Activated CD8-positive, alpha-beta memory T cell treated with anti-CD3 and anti-CD28 coated beads for 1 hour (primary cell): ENCODE measurements at places on chromosomes 11 and 22.

- no peak for DNase-seq
These were observed 364.7 kb downstream of the METTL15 start for GRCh38 chr11:28472904-28473303.

DNA sequence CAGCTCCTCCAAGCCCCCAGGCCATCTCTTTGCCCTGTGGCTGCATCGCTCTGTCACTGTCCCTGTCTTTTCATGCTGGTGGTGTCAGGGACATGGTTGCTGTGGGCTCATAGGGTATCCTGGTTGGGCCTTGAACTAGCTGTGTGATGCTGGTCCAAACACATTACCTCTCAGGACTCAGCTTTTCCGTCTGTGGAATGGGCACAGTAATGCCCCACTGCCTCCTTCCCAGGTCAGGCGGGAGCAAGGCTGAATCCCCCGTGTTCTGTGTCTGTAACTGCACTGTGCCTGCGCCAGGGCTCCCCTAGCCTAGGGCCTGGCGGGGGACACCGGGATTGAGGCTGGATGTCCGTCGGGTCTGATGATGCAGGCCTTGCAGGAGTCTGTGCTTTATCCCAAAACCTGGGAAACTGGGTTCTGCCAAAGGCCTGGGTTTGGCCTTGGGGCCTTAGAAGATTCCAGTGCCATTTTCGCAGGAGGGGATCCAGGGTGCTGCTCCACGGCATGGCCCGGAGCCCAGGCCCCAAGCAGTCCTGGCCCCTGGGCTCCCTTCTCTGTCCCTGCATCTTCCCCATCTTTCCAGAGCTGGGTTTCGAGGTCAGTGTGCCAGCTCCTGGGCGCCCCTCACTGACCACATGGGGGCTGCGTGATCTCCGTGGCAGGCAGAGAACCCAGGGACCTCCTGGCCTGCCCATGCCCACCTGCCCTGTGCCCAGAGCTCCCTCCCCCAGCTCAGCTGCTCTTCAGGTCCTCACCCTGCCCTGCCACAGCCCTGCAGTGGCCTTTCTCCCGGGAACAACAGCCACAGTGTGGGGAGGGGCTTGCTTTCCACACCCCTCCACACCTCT lies 32.7 kb upstream of the CELSR1 start:
- DNase-seq = no peak

DNA sequence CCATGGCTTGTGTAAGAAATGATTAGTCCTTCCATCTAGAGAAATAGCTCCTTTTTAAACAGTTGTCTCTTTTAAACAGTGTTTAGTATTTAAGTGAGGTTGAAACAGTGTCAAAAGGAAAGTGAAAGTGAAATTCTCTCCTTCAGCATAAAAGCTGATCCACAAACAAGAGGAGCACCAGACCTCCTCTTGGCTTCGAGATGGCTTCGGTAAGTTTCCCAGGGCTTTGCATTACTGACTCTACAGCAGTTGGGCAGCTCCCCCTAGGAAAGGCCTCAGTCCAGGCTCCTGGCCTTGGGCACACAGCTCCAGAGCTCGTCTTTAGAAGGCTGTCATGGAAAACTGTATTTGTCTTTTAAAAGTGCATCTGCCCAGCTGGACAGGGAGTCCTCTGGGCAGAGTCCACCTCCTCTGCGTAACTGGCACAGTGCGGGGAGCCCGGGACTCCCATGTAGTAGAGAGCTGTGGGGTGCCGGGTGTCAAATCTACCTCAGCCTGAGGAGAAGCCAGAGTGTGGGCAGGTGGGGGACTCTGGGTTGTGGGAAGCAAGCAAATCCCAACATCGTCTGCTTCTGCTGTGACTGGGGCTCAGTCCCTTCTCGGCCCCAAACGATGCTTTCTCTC lies at the start of gene PLAAT4:
PLAAT4 (plus strand) TSS at position 140 of the 624 bp plus-strand sequence; CDS start at position 201, 61 bp downstream.
- DNase-seq = no peak

DNA sequence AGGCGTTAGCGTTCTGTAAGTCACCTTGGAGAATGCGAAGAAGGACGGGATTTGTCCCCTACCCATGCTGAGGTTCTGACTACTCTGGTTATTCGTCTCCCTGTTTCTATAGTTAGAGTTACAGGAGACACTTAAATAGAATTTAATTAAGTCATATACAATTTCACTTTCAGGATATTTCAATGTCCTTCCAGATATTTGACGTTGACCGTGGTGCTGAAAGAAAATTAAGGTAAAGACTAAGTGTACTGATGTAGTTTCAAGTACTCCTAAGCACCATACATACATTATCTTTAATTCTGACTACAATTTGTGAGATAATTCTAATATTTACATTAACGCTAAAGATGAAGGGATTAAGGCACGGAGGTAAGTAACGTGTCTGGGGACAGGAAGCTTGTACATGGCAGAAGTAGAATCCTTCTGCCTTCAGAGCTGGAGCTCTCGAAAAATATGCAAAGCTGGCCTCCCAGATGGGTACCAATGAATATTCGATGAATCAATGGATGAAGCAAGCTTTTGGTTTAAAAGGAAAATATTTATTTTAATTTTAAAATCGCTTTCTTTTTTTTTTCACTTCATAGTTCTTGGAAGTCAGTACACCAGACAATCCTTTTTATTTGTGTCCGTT lies 539 bp upstream of the SLC36A4 start:
- no peak for DNase-seq

GRCh38 chr11:111734101-111734953 lies 31.9 kb downstream of the PPP2R1B start:
- no peak for DNase-seq

DNA sequence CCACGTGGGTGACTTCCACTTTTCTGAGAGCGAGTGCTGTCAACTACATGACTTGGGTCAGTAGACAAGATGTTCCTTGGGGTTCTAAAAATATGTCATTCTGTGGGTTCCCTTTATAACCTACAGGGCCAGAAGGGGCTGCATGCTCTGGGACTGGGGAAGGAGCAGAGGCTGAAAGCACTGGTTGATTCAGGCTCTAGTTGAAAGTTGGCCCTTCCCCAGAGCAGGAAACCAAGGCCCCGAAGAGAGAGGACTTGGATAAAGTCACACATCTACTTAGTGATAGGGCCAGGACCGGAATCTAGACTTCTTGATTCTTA lies 9.9 kb downstream of the ADAMTS15 start:
- no peak for DNase-seq

- no peak for DNase-seq
These were observed 18.1 kb downstream of the SSH3 start for GRCh38 chr11:67321313-67321871.

GRCh38 chr22:32951076-32951806 lies 106.9 kb downstream of the SYN3 start:
- DNase-seq = no peak

GRCh38 chr11:94948070-94948617 lies 25.2 kb downstream of the CWC15 start:
- no peak for DNase-seq

DNA sequence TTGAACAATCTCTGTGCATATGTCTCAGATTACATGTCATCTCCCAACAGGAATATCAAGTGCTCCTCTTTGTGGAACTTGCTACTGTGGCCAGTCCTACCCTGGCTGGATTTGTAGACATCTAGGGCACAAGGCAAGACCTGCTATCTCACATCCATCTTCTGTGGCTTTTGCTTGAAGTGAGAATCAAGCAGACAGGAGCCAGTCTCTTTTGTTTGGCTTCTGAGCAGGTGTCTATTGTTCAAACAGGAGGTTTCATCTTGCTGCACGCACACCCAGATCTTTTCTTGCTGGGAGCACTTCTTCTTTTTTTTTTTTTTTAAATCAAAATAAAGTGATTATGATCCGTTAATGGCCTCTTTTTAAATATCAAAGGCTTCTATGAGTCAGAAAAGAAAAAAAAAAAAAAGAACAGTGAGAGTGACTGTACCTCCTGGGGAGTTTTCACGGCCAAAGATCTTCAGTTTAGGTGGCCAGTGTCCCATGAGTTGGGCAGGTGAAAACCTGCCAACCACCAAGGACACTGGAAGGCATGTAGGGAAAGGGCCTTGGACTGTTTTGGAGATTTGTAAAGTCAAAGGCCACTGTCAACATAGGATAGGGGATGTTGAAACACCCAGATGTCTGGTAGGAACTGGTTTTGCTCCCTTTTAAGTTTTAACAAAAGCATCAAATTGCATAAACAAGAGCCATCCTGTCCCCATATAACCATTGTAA lies 78.1 kb downstream of the CD44 start:
- DNase-seq = no peak

DNA sequence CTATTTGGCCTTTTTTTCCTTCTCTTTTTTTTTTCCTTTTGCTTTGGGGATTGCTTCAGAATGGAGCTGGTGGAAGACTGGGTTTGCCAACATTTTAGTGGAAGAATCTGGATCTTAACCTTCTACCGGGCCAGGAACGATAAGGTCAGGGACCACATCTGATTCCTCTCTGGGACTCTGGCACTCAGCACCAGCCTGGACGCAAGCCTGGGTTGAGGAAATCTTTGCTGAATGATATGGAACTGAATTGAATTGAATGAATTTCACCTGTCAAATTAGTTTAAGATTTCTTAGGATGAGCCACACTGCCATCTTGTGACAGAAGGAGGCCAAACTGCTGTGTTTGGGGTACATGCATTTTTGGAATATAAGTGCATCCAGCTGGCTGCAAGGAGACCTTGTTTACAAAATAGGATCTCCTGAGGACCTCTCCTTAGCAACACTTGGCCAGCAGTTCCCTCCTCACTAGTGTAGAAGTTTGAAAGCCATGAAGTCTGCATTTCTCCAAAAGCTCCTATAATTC lies 30.4 kb downstream of the TPBGL start:
- no peak for DNase-seq
